Left forelimb (tissue), 1 donor: ENCODE measurements at places on chromosomes 4 and X.

- no peak for DNase-seq
These were observed 1.1 kb downstream of the MOB1B start for GRCh38 chr4:70903291-70903603.

DNA sequence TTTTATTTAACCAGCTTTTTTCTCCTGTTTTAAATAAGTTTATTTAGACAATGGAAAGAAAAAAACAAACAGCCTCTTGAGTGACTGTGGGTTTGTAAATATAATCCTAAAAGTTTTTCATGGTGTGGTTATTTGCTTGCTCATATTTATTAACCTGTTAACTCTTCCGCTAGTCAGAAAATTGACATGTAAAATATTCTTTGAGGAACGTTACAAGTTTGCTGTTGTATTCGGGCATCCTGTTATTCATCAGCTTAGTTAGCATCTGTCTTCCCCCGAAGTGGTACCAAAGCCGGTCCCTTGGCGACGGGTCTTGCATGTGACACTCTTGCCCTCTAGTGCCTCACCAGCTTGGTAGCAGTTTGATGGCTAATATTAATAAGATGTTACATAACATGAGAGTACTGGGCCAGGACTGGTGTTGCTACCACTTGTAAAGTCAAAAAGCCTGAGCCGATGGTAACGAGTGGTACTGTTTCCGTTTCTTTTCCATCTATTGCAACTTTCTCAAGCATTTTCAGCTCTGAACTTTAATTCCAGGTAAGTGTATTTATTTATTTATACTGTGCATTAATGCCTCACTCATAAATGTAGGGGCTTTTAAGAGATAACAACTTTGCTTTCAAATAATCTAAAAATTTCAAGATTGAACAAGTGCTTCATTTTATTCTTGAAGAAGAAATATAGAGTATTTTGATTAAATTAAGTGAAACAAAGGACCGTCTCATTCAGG lies at the start of gene NDST3:
TSS of gene NDST3 (plus strand) at position 434 of the 733 bp plus-strand sequence. CDS start 19,425 bp downstream, outside the sequence.
- DNase-seq: no peak

DNA sequence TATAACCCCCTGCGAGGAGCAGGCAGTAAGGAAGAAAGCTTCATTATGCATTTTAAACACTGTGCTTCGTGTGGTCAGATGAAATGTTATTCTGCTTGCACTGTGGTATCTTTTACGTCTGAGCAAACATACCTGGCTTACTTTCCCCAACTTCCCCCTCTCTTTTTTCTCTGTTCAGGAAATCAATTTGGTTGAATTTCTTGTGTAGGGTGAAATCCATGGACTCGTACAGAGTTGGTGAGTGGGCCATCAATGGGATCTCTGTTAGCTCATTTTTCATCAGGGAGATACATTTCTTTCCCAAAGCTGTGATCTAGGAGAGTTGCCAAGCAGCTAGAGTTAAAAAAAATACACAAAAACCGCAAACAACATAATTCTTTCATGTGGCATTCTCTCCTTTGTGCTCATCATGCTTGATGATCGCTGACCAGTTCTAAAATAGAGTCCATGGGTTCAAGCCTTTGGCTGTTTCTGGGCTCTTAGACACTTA lies 98.5 kb downstream of the FRAS1 start:
- no peak for DNase-seq

DNA sequence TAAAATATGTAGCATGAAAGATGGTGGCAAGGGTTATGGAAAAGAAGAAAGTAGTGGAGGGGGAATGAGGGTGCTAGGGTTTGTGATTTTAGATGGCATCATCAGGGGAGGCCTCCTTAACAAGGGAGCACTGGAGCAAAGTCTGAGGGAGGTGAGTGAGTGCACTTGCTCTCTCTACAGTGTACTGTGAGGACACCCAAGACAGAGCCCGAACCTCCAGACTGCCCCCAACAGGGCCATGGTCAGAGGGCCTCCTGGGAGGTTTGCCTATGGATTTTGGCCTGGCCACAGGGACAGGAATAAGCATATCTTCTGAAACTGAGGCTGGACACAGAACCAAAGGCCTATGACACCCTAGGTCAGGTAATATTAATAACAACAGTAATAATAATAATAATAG lies 21.4 kb upstream of the PJA1 start:
- no peak for DNase-seq

DNA sequence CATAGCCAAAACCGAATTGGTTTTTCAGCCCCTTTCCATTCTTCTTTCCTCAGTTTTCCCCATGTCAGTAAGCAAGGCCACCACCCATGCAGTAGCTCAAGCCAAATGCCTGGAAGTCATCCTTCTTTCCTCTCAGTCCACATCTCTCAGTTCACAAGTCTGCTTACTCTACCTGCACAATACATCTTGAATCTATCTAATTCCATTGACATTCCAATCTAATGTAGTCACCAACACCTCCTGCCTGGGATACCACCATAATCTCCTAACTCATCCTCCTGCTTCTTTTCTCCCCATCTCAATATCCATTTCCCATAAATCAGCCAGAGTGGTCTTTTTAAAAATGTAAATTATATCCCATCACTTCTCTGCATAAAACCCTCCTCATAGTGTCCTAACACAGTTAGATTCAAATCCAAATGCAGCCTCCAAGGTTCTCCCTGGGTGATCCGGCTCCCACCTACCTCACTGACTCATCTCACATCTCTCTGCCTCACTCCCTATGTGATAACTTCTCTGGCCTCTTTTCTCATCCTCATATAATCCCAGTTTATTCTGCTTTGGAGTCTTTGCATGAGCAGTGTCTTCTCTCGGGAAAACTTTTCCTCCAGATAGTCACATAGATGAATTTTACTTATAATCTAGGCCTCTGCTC lies 26.9 kb downstream of the KCNIP4 start:
- DNase-seq: no peak

DNA sequence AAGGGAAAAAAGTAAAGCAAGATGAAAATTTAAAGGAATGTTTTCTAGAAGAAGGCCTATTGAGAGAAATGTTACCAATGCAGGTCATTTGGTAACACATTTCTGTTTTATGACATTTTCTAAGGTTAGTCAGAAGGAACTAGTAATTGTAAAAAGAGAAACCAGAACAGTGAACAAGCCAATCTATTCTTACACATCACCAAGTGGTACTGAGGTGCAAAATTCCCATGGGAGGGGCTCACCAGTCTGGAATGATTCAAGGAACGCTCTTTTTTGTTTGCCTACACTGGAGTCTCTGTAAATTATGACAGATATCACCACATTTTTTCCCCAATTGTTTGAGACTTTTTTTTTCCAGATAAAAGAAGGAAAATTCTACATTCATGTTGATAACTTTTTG lies 404.7 kb upstream of the CNKSR2 start:
- no peak for DNase-seq

- no peak for DNase-seq
These were observed 264.3 kb downstream of the RAPGEF2 start for GRCh38 chr4:159366966-159367780.

DNA sequence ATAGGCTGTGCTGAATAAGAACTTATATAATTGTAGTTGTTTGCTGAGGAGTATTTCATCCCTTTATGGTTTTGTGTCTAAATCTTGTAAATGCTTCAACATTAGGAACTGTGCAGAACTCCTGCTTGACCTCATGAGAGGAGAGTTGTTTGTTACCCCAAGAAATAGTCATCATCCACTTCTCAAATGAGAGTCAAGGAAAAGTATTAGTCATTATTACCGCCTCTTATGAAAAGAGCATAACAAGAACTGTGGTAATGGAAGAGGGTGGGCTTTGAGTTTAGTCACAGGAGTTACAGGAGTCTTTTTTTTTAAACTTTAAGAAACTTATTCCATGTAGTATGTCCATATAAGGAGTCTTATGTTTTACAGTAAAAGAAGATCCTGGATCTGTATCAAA lies 132.9 kb downstream of the RAP1GDS1 start:
- DNase-seq: no peak

DNA sequence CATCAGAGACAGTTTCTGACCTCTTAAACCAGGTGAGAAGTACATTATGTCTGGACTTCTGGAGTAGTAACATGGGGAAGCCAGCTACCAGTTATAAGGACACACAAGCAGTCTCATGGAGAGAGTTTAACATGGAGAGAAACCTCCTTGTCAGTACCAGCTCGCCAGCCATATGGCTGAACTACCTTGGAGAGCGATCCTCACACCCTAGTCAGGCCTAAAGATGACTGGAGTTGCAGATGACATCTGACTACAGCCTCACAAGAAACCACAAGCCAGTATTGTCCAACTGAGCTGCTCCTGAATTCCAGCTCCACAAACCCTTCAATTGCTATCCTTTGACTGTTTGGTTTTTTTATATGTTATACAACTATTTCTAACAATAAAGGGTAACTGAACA lies 49.8 kb downstream of the PDHA2 start:
- DNase-seq: no peak

DNA sequence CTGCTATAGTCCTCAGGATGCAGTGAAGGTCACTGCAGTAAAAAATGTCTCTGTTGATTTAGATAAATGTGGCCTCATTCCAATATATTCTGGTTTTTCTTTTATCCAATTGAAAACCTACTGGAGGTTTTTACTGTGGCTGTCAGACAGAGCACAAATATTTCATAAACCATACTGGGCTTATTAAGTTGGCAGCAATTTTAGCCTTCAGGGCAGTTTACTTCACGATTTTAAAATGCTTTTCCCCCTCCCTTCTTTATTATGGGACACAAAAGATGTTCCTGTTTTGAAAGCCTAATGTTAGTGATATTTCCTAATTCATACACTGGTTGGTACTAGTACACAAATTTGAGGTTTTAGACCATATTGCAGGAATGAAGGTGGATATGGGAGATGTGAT lies 939.4 kb downstream of the C4orf33 start:
- DNase-seq: no peak

DNA sequence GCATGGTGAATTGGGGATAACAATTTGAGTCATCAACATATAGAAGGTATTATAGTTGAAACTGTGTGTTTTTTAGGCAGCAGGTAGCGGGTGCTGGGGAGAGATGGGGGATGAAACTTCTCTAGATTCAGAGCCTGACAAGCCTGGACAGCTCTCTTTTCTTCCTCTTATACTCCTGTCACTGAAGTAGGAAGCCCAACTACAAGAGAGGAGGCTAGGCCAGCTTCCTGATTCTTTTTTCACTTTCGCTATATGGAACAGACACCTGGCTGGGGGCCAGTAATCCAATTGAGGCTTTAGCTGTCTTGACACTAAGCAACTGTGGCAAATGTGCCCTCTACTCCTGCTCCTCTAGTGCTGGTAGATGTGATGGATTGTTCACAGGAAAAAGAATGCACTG lies 69.2 kb downstream of the PHKA1 start:
- DNase-seq: no peak

DNA sequence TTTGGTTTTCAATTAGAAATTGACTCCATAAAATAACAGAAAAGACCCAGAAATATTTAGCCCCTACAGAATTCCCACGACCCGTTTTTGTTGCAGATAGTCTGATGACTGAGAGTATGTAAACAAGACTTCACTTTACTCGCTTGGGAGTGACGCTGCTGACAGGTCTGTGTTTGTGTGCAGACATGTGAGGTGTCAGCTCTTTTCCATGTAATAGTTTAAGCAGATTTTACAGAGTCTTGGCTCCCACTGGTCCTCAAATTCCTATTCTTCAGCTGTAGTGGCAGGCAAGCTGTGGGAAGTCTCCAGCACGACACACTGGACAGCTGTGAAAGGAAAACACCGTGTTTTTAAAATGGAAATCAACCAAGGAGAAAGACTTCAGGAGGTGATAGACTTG lies 455.7 kb downstream of the GABRG1 start:
- no peak for DNase-seq

- no peak for DNase-seq
These were observed 42.9 kb downstream of the DDX60L start for GRCh38 chr4:168437192-168437943.

GRCh38 chrX:21728276-21728968 lies 29.5 kb downstream of the SMPX start:
- DNase-seq: no peak

- no peak for DNase-seq
These were observed 83.3 kb downstream of the CLDN34 start for GRCh38 chrX:10050481-10050880.

DNA sequence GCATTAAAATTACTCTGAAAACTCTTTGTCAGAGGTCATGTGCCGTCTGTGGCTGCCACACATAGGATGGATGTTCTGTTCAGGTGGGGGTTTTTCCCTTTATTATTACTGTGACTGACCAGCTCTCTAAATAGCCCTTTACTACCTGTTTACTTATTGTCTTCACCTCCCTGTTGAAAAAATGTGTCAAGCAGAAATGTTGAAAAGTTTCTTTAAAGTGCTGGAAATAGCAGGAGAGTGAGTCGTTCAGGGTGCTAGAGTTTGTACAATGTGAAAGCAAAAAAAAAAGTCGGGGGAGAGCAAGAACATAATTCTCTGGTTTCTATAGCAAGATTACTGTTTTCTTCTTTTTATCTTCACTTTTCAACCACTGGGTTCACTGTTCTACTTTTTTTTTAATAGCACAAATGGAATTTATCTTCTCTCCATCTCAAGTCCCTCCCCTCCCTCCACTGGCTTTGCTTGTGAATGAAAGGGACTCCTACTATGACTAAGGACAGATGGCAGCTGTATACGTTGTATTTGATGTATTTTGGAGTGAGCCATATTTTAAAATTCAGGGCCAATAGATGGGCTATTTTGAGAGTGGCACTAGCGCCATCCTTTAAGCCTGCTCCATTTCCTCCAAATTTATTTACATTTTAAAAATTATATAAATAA lies 33.3 kb downstream of the ARX start:
- DNase-seq: no peak

DNA sequence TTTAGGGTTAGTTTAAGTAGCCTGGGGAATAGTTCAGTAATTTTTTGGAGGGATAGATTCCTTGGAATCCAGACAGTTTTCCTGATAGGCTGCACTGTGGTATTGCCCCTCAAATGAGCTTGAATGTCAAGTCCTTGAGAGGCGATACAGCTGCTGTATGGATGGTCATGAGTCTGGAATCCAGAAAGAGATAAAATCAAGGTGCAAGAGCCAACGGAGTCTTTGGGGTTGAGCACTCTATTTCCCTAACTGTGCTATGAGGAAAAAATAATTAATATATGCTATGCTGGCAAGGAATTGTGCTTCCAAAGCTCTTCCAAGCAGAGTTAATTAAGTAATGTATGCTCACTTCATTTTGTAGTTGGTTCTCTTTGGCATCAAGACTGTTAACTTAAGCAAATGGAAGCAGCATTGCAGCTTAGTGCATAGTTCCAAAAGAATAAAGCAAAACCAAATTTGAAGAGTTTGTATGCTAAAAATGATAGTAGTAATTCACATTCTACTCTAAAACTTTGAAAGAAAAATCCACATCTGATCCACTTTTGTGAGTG lies 48.8 kb downstream of the LIMCH1 start:
- no peak for DNase-seq

GRCh38 chr4:89136525-89136924 lies 25.2 kb downstream of the TIGD2 start:
- no peak for DNase-seq

GRCh38 chr4:166421556-166422156 lies 548.6 kb downstream of the TLL1 start:
- no peak for DNase-seq

GRCh38 chr4:116982656-116983055 lies 102.7 kb downstream of the TRAM1L1 start:
- DNase-seq: no peak

GRCh38 chr4:4524364-4524763 lies 17.5 kb downstream of the STX18 start:
- DNase-seq: no peak

GRCh38 chrX:147174591-147174990 lies 360.0 kb upstream of the CXorf51A start:
- no peak for DNase-seq
